Immature natural killer cell (primary cell): ENCODE measurements at places on chromosomes 16 and 17. TPM values are rescaled to one million over a fixed set of nuclear protein-coding genes. Genes with fewer than 3 reads are reported as not detected.

DNA sequence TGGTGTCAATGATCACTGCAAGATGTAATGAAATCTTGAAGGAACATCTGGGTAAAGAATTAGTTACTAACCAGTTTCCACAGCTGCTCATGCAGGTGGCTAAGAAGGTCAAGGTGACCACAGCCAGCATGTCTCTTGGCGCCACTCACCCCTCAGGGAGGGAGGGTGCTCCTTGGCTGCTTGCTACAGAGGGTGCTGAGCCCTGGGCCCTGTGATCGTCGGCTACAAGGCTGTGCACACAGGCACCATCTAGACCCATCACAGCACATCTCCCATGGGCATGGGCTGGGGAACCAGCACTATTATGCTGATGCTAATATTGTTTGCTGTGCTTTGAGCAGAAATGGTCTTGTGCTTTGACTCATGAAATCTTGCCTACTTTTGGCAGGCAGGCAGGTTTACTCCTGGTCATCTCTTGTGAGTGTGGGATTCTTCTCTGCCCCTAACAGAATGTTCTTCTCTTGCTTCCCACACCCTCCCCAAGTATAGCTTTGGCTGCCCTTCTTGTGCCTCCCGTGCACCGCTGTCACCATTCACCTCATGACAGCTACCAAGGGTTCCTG is 36.4 kb downstream of the TXNDC11 start:
- H3K4me1 ChIP-seq: peaks cover 20% of the 10 kb centered on the region
- H3K36me3 ChIP-seq: peaks cover 17% of the 10 kb centered on the region
- H3K4me3 ChIP-seq: no peak overlapping the region
- H3K27me3 ChIP-seq: no peaks in the 10 kb centered on the region
- no peak overlapping the region for H3K27ac ChIP-seq
- DNase-seq: no peak

DNA sequence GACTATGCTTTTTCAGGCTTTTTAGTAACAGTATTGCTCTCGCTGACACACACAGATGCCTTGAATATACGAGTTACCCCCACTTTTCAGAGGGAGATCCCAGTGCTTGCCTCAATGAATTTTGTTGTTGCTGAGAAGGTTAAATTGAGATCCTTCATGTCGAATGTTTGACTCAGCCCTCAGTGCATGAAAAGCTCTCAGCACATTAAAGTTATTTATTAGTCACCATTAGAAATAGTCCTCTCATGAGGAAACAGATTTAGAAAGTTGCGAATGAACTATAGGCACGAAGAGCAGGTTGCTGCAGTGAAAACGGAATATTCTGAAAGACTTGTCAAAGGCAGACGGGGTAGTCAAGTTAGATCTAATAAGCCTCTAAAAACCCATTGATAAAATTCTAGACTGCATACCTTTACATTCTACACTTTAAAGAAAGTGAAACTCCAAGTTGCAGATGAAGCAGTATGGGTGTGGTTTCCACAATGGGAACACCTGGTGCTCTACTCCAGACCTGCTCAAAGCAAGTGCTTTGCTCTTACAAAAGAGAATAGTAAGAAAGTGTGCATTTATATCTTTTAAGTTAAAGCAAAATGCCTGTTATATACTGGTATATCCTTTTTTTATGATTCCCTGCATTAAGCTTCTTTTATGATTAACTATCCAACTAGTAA is 238.1 kb downstream of the MAF start:
- H3K4me3 ChIP-seq: no peak overlapping the region
- H3K36me3 ChIP-seq: peaks cover 5% of the 10 kb centered on the region
- DNase-seq: no peak
- peaks cover 6% of the 10 kb centered on the region for H3K4me1 ChIP-seq
- no peak overlapping the region for H3K27ac ChIP-seq

DNA sequence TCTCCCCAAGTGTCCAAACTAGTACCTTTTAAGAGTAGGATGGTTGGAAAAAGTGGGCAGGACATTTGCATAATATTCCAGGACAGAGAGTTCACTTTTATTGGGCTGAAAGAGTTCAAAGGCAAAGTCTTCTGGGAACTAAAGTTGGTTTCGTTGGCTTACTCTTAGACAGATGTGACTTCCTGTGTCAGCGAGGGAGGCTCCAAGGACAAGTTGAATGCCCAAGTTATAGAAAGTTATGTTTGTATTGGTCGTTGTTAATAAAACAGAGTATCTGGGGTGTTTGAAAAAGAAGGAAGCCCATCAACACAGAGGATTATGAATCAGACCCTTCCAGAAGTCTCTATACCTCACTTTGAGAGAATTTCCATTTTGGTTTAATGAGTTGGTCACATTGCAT is 117.3 kb upstream of the TBX2 start:
- DNase-seq: no peak
- no peak overlapping the region for H3K4me3 ChIP-seq
- H3K27ac ChIP-seq: no peak overlapping the region
- no peaks in the 10 kb centered on the region for H3K27me3 ChIP-seq
- H3K4me1 ChIP-seq: peaks cover 73% of the 10 kb centered on the region

GRCh38 chr17:61230972-61231820 is 168.4 kb upstream of the TBX2 start:
- peaks cover 8% of the 10 kb centered on the region for H3K4me1 ChIP-seq
- H3K27me3 ChIP-seq: no peaks in the 10 kb centered on the region
- no peak overlapping the region for H3K4me3 ChIP-seq
- no peaks in the 10 kb centered on the region for H3K36me3 ChIP-seq
- DNase-seq: no peak
- no peak overlapping the region for H3K27ac ChIP-seq

Gene GPR142
- not detected for polyA plus RNA-seq

GRCh38 chr16:84207251-84207650 is 16.3 kb downstream of the ADAD2 start:
- no peak overlapping the region for H3K27ac ChIP-seq
- H3K4me3 ChIP-seq: no peak overlapping the region
- H3K36me3 ChIP-seq: no peaks in the 10 kb centered on the region
- H3K27me3 ChIP-seq: peaks cover 4% of the 10 kb centered on the region
- H3K4me1 ChIP-seq: no peaks in the 10 kb centered on the region
- no peak for DNase-seq

Gene KRTAP1-5
- polyA plus RNA-seq: not detected

DNA sequence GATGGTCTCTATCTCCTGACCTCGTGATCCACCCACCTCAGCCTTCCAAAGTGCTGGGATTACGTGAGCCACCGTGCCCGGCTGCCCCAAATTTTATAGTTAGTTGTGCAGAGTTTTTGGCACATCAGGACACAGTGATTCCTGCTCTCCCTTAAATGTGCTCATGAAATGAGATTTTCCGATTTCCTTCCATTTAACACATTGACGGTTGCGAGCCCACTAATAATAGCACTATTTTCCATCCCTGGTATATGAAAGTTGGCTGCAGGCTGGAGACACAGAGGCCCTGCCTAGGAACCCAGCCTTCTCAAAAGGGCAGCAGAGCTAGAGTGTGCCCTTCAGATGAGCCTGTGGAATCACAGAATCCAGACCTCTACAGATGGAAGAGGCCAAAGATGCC is 17.4 kb upstream of the MYH10 start:
- H3K4me3 ChIP-seq: no peak overlapping the region
- H3K4me1 ChIP-seq: no peaks in the 10 kb centered on the region
- H3K36me3 ChIP-seq: no peaks in the 10 kb centered on the region
- no peak for DNase-seq
- no peaks in the 10 kb centered on the region for H3K27me3 ChIP-seq

Gene CASKIN2
- polyA plus RNA-seq: not detected

Gene TBC1D16
- 0.27 TPM for polyA plus RNA-seq

- no peak overlapping the region for H3K4me3 ChIP-seq
- H3K36me3 ChIP-seq: peaks cover 53% of the 10 kb centered on the region
- H3K4me1 ChIP-seq: peaks cover 18% of the 10 kb centered on the region
- DNase-seq: no peak
Measured at GRCh38 chr16:24188751-24189318, 67.3 kb upstream of the CACNG3 start.

DNA sequence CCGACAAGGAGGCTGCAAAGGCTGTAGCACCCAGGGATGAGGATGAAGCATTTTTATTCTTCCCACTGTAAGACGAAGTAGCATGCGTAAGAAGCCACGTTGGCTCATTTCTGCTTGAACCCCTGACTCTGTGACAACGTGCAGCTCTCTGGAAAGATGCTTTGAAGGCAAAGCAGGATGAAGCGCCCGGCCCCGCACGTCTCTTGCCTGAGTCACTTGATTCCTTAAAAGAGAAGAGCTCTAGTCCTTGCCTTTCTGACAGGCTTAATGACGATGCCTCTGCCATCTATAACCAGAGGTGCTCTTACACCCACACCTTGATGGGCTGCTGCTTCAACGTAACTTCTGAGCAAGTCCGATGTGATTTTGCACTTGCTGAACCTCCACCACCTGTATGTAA is 76.7 kb upstream of the MED9 start:
- H3K27ac ChIP-seq: no peak overlapping the region
- DNase-seq: no peak
- no peaks in the 10 kb centered on the region for H3K27me3 ChIP-seq
- H3K36me3 ChIP-seq: no peaks in the 10 kb centered on the region
- H3K4me1 ChIP-seq: peaks cover 32% of the 10 kb centered on the region
- H3K4me3 ChIP-seq: no peak overlapping the region

Gene HBM
- polyA plus RNA-seq: 2.5 TPM

- H3K4me1 ChIP-seq: no peaks in the 10 kb centered on the region
- no peaks in the 10 kb centered on the region for H3K36me3 ChIP-seq
- no peak overlapping the region for H3K27ac ChIP-seq
- no peak overlapping the region for H3K4me3 ChIP-seq
Measured at GRCh38 chr17:43634591-43635125, 27.1 kb downstream of the MEOX1 start.

DNA sequence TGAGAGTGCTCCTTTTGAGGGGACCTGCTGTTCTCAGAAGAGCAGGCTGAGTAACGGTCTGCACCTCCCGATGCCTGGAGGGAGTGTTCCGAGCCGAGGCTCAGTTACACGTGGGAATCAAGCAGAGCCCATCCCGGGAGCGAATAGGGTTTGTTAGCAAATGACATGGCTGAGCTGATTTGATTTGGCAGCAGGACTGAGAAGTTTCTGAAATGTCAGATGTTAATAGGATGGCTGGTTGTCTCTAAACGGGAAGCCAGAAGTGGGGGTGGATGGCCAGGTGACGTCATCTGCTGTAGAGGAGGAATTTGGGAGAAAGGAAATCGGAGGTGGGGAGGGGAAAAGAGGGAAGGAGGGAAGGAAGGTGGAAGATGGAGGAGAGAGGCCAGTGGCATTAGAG is 128.0 kb downstream of the RAP1GAP2 start:
- H3K4me1 ChIP-seq: peaks cover 69% of the 10 kb centered on the region
- peak overlapping the region; percentile 64 for H3K27ac ChIP-seq
- no peak overlapping the region for H3K4me3 ChIP-seq
- peaks cover 10% of the 10 kb centered on the region for H3K36me3 ChIP-seq
- no peak for DNase-seq

Gene TSPAN10
- 0.63 TPM for polyA plus RNA-seq

GRCh38 chr16:57628008-57628781 is at the start of gene ADGRG1:
Gene ADGRG1, plus strand, starts transcription at chr16:57628630. Its CDS starts 21,658 bp downstream, at chr16:57650288.
- H3K27ac ChIP-seq: peak within 1 kb of the TSS; percentile 93
- H3K36me3 ChIP-seq: no peaks in the 10 kb centered on the region

Gene SPATA32
- polyA plus RNA-seq: not detected

Gene CCDC154
- polyA plus RNA-seq: not detected

DNA sequence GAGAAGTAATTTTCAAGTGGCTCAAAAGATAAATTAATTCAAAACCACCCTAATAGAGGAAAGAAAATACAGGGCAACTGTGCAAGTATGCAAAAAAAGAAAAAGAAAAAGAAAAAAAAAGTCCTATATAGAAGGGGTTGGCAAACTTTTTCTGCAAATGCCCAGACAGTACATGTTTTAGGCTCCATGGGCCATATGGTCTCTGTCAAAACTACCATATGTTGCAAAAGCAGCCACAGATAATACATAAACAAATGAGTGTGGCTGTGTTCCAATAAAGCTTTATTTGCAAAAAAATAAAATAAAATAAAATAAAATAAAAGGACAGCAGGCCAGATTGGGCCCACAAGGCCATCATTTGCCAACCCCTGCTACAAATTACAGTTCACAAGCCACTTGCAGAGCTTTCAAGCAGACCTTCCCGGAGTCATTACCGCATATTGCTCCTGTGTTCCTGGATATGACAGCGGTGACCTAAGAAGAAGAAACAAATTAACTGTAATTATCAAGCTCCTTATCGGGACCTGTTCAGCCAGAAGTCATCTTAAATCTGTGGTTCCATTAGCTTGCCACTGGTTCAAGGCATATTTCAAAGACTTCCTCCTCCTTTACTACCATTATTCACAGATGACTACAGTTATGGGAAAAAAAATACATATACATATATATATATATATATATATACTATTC is 15.9 kb downstream of the ZC3H7A start:
- H3K4me1 ChIP-seq: peaks cover 35% of the 10 kb centered on the region
- no peak for DNase-seq
- H3K4me3 ChIP-seq: no peak overlapping the region
- no peaks in the 10 kb centered on the region for H3K36me3 ChIP-seq

GRCh38 chr17:81509207-81509971 is 3.2 kb downstream of the ACTG1 start:
- H3K36me3 ChIP-seq: peaks cover 31% of the 10 kb centered on the region
- peak overlapping the region; percentile 98 for H3K27ac ChIP-seq
- peak overlapping the region; percentile 98 for H3K4me3 ChIP-seq
- H3K4me1 ChIP-seq: peaks cover 52% of the 10 kb centered on the region
- H3K27me3 ChIP-seq: peaks cover 33% of the 10 kb centered on the region
- no peak for DNase-seq

GRCh38 chr17:27613433-27613832 is 17.6 kb upstream of the LGALS9 start:
- H3K36me3 ChIP-seq: peaks cover 11% of the 10 kb centered on the region
- H3K27me3 ChIP-seq: no peaks in the 10 kb centered on the region
- H3K4me1 ChIP-seq: no peaks in the 10 kb centered on the region
- H3K27ac ChIP-seq: no peak overlapping the region
- no peak for DNase-seq

DNA sequence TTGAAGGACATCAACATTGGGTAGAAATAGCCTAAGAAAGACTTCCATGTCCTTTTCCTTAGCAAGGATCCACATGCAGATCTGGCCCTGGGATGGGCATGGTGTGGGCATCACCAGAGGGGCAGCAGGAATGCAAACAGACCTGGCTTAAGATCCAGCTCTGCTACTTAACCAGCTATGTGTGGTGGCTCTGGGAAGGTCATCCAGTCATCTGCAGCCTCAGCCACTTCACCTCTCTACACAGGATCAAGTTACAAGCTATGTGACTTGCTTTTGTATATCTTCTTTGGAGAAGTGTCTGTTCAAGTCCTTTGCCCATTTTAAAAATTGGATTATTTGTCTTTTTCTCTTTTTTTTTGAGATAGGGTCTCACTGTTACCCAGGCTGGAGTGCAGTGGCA is 13.5 kb upstream of the ADORA2B start:
- no peak for DNase-seq
- no peaks in the 10 kb centered on the region for H3K36me3 ChIP-seq
- no peak overlapping the region for H3K4me3 ChIP-seq
- H3K4me1 ChIP-seq: no peaks in the 10 kb centered on the region
- H3K27me3 ChIP-seq: peaks cover 5% of the 10 kb centered on the region

DNA sequence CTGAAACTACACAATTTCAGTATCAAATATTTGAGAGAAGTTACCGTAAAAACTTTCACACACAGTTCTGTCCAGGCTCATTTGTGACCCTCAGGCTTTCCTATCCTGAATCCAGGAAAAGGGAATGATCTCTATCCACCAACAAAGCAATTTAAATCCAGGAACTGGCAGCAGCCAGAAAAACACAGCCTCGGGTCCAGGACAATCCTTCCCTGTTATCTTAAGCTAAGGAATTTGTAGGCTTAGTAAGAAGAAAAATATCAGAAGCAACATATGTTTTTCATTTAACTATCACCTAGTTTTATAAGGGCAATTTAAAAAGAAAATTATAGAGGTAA is 47.1 kb downstream of the TEX2 start:
- peaks cover 25% of the 10 kb centered on the region for H3K4me1 ChIP-seq
- H3K36me3 ChIP-seq: peaks cover 20% of the 10 kb centered on the region
- no peak for DNase-seq
- H3K4me3 ChIP-seq: no peak overlapping the region
- no peaks in the 10 kb centered on the region for H3K27me3 ChIP-seq
- no peak overlapping the region for H3K27ac ChIP-seq
